Pons (tissue), 1 donor: ENCODE measurements at places on chromosomes 7 and 10.

- no peak for DNase-seq
Measured at GRCh38 chr10:17651896-17652295, 7.9 kb downstream of the STAM start.

DNA sequence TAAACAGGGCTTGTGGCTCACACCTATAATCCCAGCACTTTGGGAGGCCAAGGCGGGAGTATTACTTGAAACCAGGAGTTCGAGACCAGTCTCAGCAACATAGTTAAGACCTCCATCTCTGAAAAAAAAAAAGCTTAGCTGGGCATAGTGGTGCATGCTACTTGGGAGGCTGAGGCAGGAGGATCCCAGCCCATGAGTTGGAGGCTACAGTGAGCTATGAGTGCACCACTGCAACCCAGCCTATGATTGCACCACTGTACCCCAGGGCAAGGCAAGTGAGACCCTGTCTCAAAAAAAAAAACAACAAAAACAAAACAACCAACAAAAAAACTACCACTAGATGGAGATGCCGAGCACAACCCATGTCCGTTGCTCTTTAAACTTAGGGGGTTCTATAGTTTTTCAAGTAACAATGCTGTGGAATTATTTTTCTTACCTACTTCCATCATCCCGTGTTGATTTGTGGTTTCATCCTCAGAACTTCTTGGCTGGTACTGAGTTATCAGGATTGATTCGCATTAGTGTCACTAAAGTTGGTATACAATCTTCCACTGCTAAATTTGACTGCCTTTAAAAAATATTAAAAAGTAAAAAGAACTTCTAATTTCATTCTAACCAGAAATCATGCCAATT lies 12.2 kb upstream of the REPIN1 start:
- no peak for DNase-seq

DNA sequence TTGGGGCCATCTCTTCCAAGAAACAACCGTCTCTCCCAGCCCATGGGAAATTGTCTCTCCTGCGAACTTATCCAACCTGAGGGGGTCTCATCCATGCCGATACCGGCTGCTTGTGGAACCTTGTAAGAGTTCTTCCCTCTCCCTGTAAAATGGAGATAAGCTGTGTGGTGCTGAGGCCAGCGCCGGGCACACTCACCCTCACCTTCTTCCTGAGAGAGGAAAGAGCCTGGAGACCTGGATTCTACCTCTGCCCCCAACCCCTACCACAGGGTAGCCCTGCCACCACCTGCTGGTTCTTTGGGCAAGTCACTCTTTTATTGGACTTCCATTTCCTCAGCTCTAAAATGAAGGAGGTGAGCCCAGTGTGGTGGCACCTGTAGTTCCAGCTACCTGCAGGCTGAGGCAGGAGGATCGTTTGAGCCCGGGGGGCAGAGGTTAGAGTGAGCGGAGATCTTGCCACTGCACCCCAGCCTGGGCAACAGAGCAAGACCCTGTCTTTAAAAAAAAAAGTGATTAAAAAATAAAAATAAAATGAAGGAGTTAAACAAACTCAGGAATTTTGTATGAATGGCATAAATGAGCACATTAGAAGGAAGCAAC lies 38.4 kb upstream of the PSAP start:
- DNase-seq: no peak

- peak; percentile 99 for DNase-seq
Measured at GRCh38 chr7:75599244-75599781, 107.2 kb downstream of the SPDYE5 start.

GRCh38 chr10:126153711-126154628 lies 234.3 kb downstream of the ADAM12 start:
- DNase-seq: no peak

GRCh38 chr7:121874298-121874697 lies 1.3 kb downstream of the PTPRZ1 start:
- no peak for DNase-seq

DNA sequence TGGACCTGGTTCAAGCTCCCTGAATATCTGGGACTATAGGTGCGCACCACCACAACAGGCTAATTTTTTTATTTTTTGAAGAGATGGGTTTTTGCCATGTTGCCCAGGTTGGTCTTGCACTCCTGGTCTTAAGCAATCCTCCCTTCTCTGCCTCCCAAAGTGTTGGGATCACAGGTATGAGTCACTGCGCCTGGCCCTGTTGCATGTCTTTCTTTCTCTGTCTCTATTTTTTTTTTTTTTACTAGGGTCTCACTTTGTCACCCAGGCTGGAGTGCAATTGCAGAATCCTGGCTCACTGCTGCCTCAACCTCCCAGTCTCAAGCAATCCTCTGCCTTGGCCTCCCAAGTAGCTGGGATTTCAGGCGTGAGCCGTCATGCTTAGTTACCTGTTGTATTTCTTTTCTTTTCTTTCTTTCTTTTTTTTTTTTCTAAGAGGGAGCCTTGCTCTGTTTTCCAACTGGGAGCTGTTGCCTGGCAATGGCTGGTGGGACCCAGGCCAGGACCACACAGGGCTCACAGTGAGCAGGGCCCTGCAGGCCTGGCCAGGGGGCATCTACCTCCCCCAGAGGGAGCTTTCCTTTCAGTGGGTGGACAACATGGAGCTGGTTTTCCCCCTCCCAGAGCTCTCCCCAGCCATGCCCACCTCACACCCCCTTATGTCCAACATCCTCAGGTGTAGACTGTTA lies 6.0 kb downstream of the MYL7 start:
- DNase-seq: no peak

GRCh38 chr10:47354165-47354564 lies 6.0 kb downstream of the RBP3 start:
- no peak for DNase-seq

DNA sequence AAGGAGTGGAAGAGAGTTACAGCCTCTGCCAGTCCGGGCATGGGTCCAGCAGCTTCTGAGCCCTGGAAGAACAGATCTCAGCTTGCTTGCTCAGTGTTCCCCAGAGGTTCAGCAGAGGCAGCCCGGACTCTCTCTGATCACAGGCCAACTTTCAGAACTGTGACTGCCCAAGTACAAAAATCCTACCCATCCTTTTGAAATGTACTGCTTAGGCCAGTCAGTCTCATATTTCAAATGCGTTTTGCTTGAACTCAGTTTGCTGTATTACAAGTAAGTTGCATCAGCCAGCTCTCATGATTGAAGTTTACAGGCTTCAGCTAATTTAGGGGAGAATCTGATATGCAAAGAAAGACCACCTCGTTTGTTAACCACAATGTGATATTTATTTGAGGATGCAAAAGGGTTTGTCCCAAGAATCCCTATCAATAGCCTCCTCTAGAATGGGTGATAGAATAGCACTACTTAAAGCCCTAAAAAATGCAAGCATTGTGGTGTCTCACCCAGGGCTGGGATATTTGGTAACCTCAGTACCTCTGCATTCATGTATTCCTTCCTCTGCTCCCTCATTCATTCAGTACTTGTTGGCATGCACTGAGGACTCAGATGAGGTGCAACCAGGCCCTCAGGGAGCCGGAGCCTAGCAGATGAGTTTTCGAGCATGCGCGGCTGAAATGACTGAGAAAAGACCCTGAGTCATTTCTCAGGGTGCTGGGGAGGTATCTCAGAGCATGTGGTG lies 7.0 kb downstream of the AIMP2 start:
- peak; percentile 29 for DNase-seq

DNA sequence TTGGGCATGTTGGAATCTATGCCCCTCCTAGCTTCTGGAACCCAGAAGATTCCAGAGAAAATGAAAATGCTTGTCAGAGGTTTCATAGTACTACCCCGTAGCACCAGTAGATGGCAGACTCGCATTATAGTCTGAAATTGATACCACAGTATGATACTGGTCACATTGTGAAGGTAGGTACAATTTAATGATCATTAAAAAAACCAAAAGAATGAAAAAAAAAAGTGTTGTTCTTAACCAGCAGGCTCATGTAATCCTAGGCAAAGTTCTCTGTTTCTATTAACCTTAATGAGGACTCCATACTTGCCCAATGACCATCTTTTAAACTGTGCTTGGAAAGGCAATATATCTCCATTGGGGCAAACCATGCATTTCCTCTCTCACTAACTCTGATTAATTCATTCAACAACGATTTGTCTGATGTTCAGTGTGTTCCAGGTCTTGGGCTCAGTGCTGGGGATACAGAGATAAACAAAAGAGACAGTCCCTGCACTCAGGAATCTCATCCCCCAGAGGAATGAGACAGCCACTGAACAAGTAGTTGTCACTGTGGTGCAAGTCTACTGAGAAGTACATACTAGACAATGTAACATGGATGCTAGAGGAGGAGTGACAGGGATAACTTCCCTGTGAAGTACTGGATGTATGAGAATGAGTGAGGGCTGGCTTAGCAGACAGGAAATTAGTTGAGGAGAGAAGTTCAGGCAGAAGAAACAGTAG lies 223.5 kb upstream of the PHYHIPL start:
- peak; percentile 87 for DNase-seq

- no peak for DNase-seq
Measured at GRCh38 chr7:88147949-88148348, 71.9 kb downstream of the SRI start.

DNA sequence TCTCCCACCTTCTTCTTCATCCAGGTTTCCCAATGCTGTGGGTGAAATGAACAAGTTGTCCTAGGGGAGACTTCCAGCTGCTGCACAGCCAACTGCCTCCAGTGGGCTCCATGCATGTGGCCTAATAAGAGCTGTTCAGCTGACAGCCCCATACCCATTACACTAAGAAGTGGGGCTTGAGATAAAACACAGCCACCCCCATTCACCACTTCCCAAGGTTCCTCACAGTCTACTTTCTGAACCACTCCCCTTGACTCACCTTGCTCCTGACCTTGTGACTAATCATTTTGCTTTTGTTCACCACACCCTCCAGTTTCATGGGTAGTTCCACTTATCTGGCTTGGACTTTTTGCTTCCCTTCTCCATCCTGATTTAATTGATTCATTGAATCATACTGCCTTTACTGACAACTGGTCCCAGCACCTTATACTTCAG lies 119.3 kb downstream of the CABCOCO1 start:
- no peak for DNase-seq

GRCh38 chr7:44213877-44214388 lies 13.2 kb downstream of the YKT6 start:
- DNase-seq: no peak

DNA sequence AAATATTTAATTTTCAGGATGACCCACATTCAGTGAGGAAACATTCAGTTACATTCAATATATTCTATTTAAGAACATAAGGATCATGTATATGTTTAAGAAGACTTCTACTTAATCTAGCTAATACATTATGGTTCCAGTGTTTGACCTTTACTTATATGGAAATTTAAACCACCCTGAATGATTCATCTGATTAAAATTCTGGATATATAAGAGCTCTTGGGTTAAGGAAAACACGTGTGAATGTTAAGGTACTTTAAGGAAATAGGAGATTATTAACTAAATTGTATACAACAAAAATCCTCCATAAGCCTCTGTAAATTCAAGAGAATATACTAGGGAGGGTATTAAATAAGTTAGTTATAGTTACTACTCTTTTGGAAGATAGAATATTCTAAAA lies 40.9 kb downstream of the HDAC9 start:
- DNase-seq: no peak

DNA sequence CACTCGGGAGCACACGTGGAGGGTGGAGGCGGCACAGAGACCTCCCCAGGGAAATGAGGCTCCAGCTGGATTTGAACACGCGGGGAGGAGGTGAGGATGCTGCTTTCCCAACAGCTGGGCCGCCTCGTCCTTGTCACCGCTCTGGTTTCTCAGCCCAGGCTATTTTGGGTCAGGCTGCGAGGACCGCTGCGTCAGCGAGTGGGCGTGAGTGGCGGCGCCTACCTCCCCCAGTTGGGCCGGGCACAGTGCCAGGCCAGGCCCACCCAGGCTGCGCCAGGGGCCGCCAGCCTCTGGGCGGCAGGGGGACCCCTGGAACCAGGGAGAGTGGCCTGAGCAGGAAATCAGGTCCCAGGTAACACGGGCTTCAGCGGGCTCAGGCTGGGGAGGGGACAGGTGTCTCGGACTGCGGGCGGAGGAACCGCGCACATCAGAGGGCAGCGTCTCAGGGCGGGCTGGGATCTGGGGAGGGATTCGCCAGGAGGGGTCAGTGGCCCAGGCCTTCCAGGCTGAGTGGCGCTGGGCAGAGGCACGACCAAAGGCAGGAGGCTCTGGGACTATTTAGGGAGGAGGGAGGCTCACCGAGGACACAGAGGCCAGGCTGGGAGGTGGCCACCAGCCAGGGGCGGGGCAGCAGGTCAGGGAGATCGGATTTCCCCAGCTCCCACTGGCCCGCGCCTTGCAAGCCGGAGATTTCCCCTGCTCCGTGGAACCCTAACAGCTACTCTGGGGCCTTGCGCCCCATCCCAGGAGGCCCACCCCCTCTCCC lies 125.2 kb upstream of the RET start:
- no peak for DNase-seq

DNA sequence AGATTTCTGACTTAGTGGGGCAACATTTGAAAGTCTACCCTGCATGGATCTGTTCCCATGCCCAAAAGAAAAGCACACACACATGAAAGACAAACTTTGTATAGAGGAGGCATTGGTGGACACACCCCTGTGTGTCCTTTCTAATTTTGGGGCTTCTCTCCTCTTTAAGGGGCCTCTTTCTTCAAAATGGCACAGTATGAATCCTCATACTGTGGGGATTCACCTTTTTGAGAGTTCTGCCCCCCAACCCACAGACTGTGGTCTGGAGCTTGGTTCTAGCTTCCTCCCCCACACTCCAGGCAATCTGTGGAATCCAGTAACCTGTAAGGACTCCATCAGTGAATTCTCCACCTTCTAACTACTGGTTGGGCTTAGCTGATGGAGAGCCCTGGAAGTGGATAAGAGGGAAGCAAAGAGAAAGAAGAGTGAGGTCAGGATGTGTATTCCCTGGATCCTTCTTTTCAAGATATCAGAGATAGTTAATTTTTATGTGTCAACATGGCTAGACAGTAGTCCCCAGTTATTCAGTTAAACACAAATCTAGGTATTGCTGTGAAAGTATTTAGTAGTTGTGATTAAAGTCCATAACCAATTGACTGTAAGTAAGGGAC lies 32.4 kb upstream of the CDK6 start:
- no peak for DNase-seq

DNA sequence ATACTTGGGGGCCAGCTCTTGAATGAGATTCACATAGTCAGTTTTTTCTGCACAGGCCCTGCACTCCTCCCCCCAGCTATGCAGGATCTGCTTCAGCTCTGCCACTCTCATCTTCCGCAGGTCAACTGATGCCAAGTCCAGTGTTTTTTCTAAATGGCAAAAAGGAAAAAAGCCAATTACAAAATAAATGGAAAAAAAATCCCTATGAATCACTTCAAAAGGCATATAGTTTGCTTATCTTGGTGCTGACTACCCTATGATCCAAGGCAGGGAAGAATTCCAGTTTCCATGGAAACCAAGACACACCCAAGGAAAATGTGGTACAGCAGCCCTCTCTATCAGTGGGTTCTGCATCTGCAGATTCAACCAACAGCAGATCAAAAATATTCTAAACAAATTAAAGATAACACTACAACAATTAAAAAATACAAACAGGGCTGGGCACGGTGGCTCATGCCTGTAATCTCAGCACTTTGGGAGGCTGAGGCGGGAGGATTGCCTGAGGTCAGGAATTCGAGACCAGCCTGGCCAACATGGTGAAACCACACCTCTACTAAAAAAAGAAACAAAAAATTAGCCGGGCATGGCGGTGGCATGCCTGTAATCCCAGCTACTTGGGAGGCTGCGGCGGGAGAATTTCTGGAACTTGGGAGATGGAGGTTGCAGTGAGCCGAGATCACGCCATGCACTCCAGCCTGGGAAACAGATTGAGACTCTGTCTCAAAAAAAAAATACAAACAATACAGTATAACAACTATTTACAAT lies 17.6 kb downstream of the CDNF start:
- DNase-seq: no peak
